ENCODE measurements at places on chromosomes 13 and 19.

DNA sequence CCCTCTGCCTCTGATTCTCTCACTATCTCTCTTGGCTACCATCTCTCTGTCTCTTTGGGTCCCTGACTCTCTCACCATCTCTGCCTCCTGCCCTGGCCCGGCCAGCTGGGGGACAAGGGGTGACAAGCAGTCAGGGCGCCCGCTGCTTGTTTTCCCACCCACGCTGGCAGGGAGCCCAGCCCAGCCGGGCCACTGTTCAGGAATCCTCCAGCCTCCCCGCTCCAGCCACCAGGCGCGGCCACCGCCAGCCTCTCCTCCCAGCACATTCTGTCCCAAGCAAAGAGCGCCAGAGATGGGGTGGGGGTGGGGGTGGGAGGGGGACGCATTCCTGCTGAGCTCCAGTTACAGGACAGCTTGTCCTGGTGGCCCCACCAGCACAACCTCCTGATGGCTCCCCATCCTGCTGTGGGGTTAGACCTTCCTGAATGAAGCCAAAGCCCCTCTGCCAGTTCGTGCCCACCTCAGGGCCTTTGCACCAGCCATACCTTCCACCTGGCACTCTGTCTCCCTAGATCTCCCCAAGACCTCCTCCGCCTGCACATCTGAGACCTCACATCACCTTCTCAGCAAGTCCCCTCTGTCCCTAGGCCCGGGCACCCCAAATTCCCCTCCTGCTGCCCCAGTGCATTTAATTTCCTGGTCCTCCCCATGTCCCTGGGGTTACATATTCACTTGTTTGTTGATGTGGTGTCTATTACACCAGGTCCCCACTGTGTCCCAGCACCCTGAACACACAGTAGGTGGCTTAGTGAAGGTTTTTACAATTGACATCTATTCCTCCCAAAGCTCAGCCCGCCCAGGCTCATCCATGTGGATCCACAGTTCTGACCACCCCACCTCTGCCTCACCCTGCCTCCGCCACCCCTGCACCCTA, 12.5 kb downstream of the ARRDC2 start:
- peak; percentile 51 for DNase-seq

DNA sequence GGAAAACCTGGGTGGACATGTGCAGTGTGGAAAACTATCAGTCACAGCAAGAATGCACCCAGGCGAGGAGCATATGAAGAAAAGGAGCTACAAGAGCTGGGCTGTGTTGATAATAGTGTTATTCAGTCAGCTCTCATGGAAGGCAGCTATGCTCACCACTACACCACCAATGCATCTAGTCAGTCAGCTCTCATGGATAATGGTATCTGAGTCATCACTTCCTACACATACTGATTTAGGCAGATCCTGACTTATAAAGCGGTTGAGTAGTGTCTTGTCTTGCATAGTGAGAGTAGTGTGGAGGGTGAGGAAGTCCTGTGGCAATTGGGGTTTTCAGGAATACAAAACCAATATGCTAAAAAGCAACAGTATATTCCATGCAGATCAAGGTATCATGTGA, 9.1 kb upstream of the ZNF160 start:
- no peak for DNase-seq

- DNase-seq: no peak
Observed at GRCh38 chr19:10701955-10702525, 801 bp downstream of the QTRT1 start.

DNA sequence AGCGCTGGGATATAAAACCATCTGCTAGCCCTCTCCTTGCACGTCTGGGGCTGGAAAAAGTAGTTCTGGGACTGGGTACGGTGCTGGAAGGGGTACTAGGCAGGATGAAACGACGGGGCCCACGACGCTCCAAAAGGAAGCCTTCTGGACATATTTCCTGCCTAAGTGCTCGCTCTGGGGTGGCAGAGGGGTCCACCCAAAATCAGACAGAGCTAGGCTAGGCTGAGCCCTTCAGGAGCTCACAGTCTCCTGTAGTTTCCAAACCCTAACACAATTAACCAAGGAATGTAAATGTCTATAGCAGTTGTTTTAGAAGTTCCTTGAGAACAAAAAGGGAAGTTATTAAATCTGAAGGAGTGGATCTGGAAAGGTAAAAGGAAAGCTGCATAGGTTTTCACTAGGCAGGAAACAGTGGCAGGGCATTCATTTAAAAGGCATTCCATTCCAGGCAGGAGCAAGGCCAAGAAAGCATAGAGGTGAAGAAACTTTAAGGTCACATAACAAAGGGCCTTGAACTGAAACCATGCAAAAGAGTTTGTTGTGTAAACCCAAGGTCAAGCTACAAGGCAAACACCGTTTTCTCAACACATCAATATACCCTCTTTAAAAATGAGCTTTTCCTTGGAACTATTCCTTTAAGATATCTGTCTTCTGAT, 634 bp upstream of the DIAPH3 start:
- peak; percentile 39 for DNase-seq

DNA sequence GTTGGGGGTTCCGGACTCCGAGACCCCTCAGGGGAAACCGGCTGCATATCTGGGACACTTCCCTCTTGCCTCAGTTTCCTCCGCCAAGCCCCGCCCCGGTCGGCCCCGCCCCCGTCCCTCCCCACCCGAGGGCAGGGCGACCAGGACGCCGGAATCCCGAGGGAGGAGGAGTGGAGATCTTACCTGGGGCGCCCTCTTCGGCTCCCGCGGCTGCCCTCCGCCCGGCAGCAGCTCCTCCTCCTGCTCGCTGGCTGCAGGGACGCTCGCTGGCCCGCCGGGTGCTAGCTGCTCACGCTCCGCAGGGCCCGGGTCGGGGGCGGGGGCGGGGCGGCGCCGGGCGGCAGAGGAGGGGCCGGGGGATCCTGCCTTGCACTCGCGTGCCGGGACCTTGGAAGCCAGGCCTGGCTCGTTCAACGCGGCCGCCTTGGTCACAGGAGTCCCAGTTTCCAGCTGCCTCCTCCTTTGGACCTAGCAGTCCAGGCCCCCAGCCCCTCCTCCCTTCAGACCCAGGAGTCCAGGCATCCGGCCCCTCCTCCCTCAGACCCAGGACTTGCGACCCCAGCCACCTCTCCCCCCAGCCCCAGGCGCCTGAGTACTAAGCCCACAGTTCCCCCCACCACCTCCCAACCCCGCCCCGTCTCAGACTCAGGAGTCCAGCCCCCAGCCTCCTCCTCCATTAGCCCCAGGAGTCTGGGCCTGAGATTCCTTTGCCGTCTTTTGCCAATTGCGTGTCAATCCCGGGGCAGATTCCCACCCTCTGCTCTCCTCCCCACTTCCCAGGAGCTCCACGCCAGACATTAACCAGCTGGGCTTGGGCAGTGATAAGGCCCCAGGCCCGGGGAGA, at the start of gene NTF4:
NTF4 (minus strand) TSS at position 51 of the 844 bp plus-strand sequence. CDS start 2,821 bp downstream, outside the sequence.
- peak; percentile 41 for DNase-seq

DNA sequence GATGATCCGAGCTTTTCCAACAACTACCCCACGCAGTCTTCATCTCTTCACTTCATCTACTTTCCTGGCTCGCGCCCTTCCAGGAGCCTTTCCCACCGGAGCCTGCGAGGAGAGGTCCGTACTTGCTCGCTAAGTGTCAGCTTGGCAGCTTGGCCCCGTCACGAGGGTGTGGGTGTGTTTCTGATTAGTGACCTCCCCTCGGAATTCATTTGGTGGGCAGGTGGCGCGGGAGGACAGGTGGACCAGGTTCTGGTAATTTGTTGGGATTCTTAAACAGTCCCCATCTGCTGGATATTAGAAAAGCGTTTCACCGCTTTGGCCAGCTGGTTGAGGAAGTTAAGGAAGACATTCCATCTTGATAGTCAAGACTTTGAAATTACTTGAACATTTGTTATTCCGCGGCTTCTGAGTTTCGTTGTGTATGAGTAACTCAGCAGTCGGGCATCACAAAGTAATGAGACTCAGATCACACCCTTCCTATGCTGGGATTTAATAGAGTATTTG, 515 bp downstream of the UFM1 start:
- DNase-seq: peak; percentile 68

GRCh38 chr13:57635541-57636085, 4.1 kb downstream of the PCDH17 start:
- no peak for DNase-seq

DNA sequence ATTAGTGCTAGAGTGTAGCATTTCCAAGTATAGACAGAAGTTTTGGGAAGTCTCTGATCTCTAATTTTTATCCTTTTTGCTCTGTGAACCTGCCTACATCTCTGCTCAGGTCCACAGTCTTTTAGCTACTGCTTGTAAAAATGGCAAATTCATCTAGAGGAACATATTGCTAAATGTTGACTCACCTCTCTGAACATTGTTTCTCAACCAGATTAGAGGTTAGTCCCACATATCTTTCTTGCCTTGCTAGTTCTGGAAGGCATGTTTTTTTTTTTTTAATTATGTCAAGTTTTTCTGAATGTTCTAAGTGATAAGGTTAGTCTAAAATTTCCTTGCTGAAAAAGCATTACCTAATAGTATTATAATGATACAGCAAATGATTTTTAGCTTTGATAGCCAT, 2889.6 kb upstream of the PCDH20 start:
- peak; percentile 4 for DNase-seq

DNA sequence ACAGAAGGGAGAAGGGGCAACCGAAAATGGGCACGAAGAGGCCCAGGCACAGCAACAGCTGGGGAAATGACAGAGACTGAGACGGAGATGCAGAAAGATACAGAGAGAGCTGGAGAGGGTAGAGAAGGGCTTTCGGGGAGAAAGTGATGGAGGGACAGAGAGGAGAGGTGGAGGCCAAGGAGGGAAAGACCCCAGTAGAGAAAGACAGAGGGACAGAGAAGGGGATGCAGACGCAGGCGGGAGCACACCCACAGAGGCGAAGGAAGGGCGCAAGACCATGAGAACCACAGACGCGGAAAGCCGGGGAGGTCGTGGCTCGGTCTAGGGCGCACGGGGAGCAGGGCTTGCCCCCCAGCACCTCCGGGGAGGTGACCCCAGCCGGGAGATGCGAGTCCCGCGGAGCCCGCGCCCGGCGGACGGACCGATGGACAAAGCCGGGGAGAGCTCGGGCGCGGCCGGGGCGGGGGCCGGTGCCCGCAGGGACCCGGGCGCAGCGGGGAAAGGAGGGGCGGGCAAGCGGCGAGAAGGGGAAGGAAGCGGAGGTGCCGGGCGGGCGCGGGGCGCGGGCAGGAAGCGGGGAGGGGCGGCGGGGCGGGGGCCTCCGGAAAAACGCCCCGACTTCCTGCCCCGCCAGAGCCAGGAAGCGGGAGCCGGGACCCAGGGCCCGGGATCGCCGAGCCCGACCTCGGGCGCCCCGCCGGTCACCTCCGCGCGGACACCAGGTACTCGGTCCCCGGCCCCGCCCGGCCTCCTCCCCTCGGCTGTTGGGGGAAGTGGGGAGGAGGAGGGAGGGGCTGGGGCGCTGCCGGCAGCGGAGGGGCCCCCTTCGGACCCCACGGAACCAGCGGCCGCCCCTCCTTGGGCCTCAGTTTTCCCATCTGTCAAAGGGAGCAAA, at the start of gene ARHGEF1:
ARHGEF1 (plus strand) TSS at position 617 of the 895 bp plus-strand sequence. CDS start 4,899 bp downstream, outside the sequence.
- peak; percentile 18 for DNase-seq

DNA sequence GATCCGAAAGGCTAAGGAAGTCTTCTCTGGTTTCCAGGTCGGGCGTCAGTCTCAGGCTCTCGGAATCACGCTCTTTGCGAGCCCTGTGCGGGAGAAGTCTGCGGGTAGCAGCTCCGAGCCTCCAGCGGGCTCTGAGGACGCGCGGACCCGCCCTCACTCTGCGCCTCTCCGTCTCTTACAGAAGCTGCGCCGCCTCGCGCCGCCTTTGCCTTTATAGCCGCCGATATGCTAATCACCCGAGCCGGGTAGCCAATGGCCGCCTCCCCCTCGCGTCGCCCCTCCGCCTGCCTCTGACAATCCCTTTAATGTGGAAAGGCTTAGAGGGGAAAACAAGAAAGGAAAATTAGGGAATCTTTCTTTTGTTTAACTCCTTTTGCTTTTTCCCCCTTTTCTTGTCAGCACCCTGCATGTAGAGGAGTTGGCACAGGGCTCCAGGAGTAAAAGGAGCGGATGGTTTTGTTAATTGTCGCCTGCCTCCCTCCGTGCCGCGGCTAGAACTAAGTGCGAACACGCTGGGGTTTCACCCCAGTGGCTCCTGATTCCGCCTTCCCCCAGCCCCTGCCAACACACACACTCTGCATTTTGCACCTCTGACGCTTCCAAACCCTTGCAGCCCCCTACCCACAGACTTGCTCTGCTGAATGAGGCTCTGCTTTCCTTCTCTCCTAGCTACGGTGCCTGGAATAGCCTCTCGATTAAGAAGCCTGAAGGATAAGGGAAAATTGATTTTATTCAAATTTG, at the start of gene PCDH8:
PCDH8 (minus strand) TSS at position 186 of the 741 bp plus-strand sequence. CDS start 204 bp downstream, outside the sequence.
- DNase-seq: no peak

- DNase-seq: peak; percentile 56
Observed at GRCh38 chr13:44155422-44156293, 218.0 kb upstream of the SERP2 start.

DNA sequence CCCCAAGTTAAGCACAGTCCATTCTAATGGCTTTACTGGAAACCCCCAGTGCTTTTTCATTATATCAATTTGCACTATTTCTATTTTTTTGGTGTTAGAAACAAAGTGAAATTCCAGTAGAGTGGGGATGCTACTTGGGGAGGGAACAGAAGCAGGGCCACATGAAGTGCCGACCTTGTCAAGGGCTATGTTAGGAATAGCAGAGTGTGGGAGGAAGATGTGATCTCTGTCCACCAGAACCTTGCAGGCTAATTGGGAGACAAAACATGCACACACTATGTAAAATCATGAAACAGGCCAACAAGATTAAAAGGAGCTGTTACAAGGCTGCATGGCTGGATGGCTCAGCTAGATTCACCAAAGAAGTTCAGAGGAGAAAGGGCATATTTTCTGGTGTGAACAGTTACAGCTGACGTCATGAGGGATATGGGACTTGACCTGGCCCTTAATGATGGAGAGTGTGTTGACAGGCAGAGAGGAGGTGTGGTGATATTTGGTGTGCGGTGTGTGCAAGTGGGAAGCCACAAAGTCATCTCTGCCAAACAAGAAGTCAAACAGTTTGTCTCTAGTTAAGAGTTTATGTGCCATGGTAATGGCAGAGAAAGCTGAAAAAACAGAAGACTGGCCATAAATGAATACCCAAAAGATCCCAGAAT, 318.4 kb upstream of the MAB21L1 start:
- no peak for DNase-seq

- no peak for DNase-seq
Observed at GRCh38 chr13:114111577-114111976, 20.8 kb downstream of the RASA3 start.

DNA sequence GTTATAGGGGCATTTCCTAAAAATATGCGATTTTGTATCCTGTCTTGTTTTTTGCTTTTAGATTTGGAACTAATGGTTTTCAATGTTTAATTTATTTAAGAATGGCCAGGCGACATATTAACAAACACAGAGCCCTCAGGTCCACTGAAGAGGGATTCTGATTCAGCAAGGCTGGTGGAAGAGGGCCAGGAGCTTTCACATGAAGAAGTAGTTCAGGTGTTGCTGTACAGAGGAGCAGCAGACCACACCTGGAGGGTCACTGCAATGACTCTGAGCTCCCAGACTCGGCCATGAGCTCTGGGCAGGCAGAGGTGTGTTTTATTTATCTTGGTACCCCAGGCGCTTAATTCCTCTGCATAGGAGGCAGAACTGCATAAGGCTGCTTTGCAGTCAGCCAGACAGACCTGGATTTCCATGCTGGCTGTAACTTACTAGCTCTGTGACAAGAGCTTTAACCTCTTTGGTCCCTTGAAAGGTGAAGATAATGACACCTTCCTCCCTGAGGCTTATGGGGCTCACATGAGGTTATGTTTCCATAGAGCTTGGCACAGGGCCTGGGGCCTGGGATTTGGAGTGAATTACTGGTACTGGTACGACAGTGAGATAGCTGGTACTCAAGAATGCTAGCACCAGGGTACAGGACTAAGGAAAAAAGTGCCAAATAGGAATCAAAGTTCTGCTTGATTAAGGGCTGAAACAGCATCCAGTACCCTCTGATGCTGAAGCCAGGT, 184.7 kb downstream of the OXGR1 start:
- no peak for DNase-seq
